Fibroblast of upper back skin (primary cell): ENCODE measurements at places on chromosomes 11 and 22.
A peak's percentile ranks its signal among the peaks of the same experiment; 100 is the strongest.

DNA sequence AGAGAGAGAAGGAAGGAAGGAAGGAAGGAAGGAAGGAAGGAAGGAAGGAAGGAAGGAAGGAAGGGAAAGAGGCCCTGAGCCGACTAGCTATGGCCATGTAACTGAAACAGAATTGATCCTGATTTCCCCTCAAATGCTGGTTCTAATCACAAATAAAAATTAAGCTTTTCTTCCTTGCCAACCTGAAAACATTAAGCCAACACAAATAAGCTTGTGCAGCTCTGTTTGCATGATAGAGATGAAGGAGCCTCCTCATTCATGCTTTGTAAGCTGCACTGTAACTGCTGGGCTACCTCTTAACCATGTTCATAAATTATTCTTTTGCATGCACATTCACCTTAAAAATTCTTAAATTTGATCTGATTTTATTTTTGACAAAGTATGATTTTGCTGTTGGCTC lies 27.7 kb upstream of the APOL5 start:
- no peak for DNase-seq

DNA sequence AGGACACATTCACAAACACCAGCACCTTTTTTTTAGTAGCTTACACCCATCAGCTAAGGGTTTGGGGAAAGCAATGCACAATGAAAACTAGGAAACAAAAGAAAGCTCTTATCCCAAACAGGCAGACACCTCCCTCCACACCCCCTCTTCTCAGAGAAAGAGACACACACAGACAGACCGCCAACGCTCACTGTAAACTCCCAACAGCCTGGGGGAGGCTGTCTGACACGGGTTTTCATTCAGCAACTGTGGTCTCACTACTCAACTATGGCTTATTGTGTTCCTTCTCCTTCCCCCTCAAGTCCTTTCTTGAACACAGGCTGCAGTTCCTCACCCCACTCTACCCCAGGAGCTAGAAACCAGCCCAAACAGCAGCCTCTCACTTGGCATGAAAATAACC lies 123.4 kb downstream of the C11orf58 start:
- no peak for DNase-seq

DNA sequence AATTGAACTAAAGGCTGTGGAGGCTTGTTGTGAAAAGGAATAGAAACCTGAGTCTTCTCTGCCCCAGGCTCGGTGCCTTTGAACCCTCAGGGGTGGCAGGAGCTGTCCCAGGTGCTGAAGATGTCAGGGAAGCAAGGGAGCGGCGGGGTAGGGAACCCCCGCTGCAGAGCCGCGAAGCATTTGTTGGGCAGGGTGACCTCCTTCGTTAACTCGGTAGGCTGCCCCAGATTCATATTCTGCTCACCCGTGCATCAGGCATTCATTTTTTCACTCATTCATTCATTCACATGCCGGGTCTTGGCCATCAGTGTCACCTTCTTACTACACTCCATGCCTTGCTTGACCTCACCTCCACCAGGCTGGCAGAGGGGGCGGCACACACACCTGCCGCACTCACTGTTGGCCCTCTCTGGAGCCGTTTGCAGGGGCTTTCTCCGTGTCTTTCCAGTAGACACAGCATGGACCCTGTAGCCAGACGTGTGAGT lies 618.9 kb downstream of the BRD1 start:
- DNase-seq: no peak

DNA sequence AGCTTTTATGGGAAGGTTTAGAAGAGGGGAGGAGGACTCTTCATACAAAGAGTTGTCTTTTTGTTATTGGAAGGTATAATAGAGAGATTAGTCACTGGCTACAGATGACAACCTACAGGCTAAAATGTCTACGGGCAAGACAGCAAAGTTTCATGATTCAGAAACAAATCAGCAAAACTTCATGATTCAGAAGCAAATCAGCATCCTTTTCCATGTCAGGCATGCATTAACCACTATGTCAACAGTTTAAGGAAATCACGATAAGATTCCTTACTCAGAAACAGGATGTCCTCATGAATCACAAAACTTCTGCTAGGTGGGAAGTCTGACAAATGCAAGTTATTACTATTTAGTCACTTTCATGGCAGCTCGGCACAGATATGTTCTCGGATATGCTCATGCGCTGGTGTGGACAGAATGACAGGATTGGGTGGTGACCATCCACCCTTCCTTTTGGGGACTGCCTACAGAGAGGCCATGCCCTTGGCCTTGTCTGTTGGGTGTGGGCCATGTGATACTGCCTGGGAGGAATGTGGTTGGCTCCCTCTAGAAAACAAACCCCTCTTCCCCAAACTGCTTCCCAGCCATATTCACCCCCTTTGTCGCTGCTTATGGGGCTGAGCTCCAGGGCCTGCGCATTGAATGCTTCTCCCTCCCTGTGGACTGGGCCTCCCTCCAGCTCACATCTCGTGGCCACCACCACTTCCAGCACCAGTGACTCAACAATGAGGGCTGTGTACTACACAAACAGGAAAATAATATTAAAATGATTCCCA lies 10.1 kb downstream of the C11orf91 start:
- peak; percentile 98 for DNase-seq

DNA sequence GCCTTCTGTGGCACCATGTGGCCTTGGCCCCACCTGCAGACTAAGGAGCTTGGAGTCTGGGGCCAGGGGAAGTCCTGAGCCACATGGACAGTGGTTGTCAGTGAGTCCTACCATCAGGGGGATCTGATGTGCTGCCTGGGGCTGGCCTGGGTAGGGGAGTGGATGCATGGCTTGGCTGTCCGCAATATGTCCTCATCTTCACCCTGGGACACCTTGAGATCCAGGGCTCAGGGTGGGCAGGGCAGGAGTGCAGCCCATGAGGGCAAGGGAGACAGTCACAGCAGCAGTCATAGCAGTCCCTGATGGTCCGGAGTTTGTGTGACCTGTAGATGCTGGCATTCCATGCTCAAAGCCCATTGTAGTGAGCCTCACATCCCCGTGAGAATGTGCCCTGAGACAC lies 256.8 kb upstream of the B3GAT1 start:
- DNase-seq: no peak

DNA sequence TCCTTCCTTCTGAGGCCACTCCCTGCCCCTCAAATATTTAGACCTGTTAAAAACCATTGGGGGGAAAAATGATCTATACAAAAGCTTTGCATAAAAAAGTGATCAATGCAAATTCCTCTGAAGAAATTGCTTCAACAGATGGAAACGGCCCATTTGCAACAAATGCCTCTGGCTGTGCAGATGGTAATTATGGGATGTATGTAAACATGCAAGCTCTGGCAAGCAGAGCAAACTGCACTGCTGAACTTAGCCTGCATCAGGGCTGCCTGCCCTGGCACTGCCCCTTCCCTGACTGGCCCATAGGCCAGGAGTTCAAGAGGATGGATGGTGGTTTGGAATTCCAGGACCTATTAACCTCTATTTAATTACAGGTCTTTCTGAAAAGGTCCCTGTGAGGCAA lies 388.7 kb downstream of the MIAT start:
- DNase-seq: peak; percentile 10

GRCh38 chr11:62705880-62706849 lies 1.1 kb downstream of the BSCL2 start:
- peak; percentile 94 for DNase-seq

GRCh38 chr11:100908746-100909145 lies 220.9 kb downstream of the PGR start:
- peak; percentile 85 for DNase-seq

- no peak for DNase-seq
These were observed 12.4 kb upstream of the MUC2 start for GRCh38 chr11:1062075-1062820.

- DNase-seq: no peak
These were observed 72.8 kb upstream of the SPON1 start for GRCh38 chr11:13889552-13890249.

GRCh38 chr22:44444341-44445306 lies 53.4 kb downstream of the RTL6 start:
- no peak for DNase-seq

GRCh38 chr22:36463783-36464184 lies 17.7 kb downstream of the TXN2 start:
- no peak for DNase-seq

GRCh38 chr22:24455751-24456426 lies 28.5 kb downstream of the ADORA2A start:
- no peak for DNase-seq

- peak; percentile 62 for DNase-seq
These were observed 76.9 kb downstream of the KCNJ1 start for GRCh38 chr11:128790196-128790595.

GRCh38 chr11:3189196-3189843 lies 24.2 kb upstream of the OSBPL5 start:
- no peak for DNase-seq

DNA sequence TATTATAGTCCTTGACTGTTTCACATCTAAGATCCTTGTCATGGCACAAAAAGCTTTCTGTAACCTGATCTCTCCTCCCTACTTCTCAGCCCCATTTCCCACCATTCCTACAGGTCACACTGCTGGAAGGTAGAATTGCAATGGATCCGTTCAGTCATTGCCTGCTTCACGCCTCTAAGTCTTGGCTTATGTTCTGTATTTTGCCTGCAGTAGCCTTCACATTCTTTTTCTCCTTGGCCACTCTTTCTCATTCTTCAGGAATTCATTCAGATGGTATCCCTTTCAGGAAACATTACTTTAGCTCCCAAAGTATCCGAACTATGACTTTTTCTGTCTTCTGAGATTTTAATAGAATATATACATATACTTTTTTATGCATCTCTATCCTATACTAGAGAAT lies 731.5 kb downstream of the NTM start:
- DNase-seq: peak; percentile 71

DNA sequence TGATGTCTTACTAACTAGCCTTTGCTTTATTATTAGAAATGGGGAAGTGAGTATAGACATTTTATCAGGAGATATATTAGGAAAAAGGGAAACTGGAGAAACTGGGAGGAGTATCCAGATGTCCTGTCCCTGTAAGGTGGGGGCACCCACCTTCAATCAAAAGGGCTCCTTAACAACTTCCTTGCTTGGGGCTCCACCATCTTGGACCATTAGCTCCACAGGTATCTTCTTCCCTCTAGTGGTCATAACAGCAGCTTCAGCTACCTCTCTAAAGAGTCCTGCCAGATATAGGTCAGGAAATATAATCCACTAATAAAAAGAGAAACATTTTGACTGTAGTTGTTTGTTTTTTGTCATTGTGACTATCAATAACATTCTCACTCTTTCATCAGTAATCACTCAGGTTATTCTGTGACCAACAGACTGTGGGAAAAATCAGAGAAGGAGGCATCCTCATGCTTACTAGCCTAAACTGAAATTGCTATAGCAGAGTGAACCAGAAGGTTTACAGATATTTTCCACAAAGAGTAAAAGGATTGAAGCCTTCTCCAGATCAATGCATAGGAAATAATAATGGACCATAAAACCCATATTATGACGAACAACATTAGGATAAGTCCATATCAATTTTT lies 10.4 kb downstream of the OR51B4 start:
- DNase-seq: peak; percentile 51

DNA sequence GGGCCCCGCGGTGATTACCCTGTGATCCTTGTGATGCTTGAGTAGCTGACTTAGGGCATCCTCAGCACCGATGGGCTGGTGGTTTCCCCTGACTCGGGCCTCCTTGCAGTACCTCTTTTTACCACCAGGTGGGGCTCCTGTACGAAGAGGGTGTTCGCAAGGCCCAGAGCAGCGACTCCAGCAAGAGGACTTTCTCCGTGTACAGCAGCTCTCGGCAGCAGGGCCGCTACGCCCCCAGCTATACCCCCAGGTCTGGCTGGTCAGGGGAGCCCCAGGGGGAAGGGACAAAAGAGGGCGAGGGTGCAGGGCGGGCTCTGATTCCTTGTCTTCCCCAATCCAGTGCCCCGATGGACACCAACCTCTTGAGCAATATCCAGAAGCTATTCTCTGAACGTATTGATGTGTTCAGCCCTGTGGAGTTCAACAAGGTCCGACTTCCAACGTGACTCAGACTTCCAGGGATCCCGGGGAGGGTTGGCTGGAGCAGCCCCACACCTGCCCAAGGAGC lies 1.3 kb upstream of the TM7SF2 start:
- peak; percentile 69 for DNase-seq

DNA sequence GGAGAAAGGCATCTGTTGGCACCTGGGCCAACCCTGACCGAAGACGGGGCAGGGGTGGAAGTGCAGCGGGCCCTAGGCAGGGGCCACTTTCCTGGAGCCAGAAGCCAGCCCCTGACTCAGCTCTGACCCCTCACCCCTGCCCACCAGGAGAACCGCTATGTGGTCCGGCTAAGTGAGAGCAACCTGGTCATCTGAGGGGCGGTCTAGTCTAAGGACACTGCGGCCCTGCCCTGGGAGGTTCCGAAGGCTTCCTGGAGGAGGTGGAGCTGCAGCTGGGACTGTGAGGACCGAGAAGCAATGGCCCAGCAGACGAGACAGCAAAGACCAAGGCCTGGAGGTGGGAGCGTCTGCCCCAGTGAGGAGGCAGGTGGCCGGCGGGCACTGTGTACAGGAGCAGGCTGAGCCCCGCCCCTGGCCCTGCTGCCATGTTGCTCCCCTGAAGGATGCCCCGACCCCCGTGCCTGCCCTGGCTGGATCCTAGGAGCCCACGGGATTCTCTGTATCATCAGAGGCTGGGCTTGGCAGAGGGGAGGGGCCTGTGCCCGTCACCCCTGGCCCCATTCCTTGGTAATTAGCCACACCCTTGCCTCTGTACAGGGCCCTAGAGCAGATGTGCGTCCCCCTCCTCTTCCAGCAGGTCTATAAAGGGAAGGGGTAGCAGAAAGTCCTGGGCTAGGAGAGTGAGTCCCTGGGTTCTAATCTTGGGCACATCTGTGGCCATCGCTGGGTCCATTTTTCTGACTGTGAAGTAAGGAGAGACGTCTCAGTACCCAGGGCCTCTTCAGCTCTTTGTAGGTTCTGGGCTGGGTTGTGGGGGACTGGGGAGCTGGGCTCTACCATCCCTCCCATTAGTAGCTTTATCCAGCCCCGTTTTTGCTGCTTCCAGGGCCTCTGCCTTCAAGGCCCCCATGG lies 19.4 kb downstream of the RELT start:
- DNase-seq: no peak

- peak; percentile 92 for DNase-seq
These were observed 36.9 kb upstream of the LINC01488 start for GRCh38 chr11:69444381-69445130.

GRCh38 chr11:10639350-10639749 lies 54.2 kb downstream of the IRAG1 start:
- no peak for DNase-seq
